ENCODE measurements at places on chromosomes 5 and 9.

- DNase-seq, result no peak
These were observed 8.6 kb downstream of the RAB14 start for GRCh38 chr9:121192959-121193640.

GRCh38 chr5:31983851-31984250 lies 190.3 kb downstream of the GOLPH3 start:
- DNase-seq, result no peak

- no peak for DNase-seq
These were observed 14.9 kb upstream of the FEM1C start for GRCh38 chr5:115559524-115559923.

DNA sequence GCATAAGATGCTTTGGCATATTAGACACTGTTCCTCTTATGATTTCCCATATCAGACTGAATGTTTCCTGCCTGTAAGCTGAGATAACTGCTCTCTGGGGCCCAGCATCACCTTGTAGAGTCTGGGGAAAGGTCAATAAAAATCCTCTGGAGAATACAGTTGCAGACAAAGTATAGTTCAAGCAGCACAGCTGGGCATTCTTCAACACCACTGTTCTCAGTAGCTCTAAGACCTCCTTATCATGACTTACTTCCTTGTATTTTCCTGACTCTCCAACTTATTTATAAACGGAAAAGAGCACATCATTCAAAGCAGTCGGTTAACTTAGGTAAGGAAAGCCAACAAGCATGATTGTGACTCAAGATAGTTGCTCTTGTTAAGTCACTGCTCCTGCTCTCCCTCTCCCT lies 208.7 kb upstream of the RASEF start:
- DNase-seq, result no peak

DNA sequence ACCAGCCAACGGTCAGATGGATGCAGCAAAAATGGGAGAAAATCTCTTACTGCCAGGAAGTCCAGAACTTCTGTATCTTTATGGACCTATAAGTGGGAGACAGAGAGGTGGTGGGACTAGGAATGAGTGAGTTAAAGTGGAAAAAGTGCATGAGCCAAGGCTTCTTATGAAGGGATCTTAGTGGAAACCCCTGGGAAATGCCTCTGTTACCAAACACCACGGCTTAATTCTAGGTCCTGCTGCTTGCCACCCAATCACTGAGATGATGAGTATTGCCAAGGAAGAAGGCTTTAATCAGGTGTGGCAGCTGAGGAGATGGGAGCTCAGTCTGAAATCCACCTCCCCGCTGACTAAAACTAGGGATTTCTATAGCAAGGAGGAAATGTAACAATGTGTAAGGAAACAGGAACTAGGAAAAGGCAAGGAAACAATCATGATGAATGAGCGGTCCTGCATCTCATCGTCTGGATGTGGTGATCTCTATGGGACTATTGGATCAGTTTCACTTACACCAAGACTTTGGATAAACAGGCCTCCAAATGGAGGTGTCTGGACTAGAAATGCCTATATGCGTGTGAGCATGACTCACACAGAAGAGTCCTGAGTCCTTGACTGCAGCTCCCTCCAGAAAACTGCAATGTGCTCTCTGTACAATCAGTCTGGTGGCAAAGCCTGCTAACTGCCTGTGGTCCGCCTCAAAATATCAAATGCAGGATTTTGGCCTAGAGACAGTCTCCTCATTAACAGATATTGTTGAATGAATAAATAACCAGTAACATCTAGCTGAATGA lies 98.2 kb upstream of the PRR16 start:
- DNase-seq, result no peak

- DNase-seq, result no peak
These were observed 127.8 kb downstream of the MED27 start for GRCh38 chr9:131951905-131952304.

DNA sequence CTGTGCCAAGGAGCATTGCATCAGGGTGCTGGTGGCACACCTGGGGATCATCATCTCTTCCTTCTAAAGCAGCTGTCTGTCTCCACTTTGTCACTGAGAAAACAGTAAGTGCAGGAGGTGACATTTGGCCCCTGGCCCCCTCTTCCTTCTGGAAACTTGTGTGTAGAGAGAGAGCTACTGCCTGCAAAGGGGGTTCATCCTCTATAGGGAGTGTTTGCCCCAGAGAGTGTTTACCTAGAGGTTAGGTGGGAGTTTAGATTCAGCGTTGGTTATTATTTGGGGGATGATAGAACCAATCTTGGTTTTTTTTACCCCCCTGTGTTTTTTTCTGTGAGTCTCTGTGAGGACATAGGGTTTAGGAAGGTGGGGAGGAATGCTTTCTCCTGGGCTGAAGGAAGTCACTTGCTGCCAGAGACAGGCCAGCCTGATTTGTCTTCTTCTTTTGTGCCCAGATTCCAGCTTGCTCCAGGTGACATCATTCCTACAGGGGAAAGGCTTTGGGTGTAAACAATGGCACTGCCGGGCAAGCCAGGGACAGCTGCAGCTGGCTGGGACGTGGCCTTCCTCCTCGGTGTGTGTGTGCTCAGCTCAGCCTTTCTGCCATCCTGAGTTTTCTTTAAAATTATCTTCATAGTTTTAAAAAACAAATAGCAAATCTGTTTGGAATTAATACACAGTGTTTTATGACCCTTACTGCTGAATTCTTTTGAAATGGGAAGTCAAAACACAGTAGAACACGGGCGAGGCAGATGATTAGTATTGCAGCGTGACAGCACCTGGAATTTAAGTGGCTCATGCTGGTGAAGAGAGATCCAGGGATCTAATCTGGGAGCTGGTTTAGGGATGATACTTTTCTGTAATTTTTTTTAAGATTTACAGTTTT lies 24.5 kb downstream of the PRRC2B start:
- DNase-seq, result no peak

- no peak for DNase-seq
These were observed 1019.8 kb upstream of the CDH18 start for GRCh38 chr5:21007781-21008180.

Data from SK-N-DZ (cell line).